Endodermal cell (in vitro differentiated cells): ENCODE measurements at places on chromosomes 4 and X. TPM values are rescaled to one million over a fixed set of nuclear protein-coding genes. Genes with fewer than 3 reads are reported as not detected.

CHIC1 gene
- 6.1 and 6.3 TPM in 2 replicates for total RNA-seq

ARHGAP6 gene
- total RNA-seq, result 0.34 and 0.48 TPM in 2 replicates

DDIT4L gene
- total RNA-seq, result 10.8 and 11.9 TPM in 2 replicates

- no peaks in the 10 kb centered on the region for H3K27me3 ChIP-seq
- DNase-seq, result no peak
- H3K36me3 ChIP-seq, result no peaks in the 10 kb centered on the region
- no peak overlapping the region for H3K4me3 ChIP-seq
These were observed 117.9 kb downstream of the CPZ start for GRCh38 chr4:8710416-8710815.

- peaks cover 12% of the 10 kb centered on the region for H3K4me1 ChIP-seq
- DNase-seq, result no peak
- H3K27me3 ChIP-seq, result no peaks in the 10 kb centered on the region
- H3K4me3 ChIP-seq, result no peak overlapping the region
- H3K27ac ChIP-seq, result peak overlapping the region; percentile 85
- H3K36me3 ChIP-seq, result no peaks in the 10 kb centered on the region
These were observed 82.9 kb upstream of the RBPJ start for GRCh38 chr4:26237916-26238315.

DNA sequence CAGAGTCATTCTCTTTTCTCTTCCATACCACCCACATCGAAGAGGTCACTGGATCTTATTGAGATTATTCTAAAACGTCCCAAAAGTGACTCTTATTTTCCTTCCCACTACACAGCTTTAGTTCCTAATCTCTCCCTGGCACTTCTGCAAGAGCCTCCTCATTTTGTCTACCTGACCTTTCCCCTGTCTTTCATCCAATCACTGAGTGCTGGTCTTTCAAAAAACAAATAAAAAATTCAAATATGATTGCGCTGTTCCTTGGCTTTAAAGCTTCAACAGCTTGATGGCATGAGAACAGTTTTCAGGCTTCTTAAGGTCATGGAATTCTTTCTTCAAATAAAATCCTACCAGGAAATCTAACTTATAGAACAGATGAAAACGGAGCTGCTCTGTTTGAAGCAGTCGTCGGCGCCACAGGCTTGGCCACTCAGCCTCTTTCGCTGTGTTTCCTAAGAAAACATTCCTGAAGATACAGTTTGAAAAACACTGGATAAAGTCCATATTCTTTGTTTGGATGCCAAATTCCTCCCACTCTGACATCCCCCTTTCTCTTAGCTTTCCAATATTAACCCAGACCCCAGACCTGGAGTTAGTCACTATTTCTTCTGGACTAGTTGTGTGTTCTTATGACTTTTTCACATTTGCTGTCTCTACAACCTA is 12.5 kb downstream of the SYTL5 start:
- H3K4me1 ChIP-seq, result no peaks in the 10 kb centered on the region
- H3K36me3 ChIP-seq, result no peaks in the 10 kb centered on the region
- DNase-seq, result no peak
- H3K27me3 ChIP-seq, result no peaks in the 10 kb centered on the region

DNA sequence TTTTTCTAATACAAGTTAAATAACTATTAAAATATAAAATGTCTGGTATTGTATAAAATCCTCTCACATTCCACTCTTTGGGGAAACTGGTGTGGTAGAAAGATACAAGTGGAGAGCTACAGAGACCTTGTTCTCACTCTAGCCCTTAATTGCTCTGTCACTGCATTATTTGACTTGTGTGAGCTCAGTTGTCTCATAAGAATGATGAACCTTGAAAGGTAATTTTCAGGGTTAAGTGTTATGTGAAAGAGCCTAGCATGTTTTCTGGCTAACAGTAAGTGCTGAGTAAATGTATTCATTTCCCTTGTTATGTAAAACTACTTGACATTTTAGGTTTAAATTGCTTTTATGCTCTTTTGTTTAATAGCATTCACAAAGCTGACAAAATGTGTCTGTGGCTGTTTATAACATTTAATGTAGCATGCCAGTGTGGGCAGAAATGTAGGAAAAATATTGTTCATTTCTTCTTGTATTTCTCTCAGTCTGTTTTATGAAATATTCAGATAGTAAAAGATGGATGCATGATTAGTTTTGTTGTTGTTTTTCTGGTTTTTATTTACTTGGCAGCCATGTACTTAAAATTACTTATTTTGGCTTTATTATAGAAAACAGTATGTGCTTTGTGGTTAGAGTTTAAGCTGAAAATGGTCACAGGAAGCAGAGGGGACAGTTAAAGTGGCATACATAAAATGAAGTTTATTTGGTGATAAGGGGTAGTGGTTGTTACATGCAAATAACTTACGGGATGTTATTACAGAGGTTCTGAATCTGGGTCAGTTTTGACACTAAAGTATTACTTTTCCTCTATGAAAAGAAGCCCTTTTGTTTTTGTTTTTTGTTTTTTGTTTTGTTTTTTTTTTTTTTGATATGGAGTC is 29.2 kb downstream of the SLAIN2 start:
- peaks cover 8% of the 10 kb centered on the region for H3K36me3 ChIP-seq
- H3K27me3 ChIP-seq, result no peaks in the 10 kb centered on the region
- no peak for DNase-seq
- no peaks in the 10 kb centered on the region for H3K4me1 ChIP-seq
- H3K4me3 ChIP-seq, result no peak overlapping the region
- H3K27ac ChIP-seq, result no peak overlapping the region

- DNase-seq, result no peak
- no peak overlapping the region for H3K27ac ChIP-seq
- no peaks in the 10 kb centered on the region for H3K36me3 ChIP-seq
These were observed 47.8 kb downstream of the TMA16 start for GRCh38 chr4:163542275-163542674.

DNA sequence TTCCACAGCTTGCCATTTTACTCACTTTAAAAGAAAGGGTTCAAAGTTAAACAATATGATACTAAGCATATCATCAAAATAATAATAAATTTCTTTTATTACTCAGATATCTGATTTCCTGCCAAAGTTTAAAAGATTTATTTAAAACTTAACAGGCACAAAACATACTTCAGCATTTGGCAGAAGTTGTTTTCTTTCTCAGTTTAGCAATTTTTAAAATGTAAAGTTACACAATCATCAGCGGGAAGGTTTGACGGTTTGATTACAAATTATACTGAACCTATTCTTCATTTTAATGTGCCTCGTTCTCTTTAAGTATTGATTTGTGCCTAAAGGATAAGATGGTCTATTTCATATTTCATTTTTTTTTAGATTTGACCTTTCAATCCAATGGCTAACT is 227.2 kb downstream of the APBB2 start:
- no peaks in the 10 kb centered on the region for H3K36me3 ChIP-seq
- DNase-seq, result no peak
- H3K27ac ChIP-seq, result no peak overlapping the region
- H3K4me1 ChIP-seq, result no peaks in the 10 kb centered on the region
- no peak overlapping the region for H3K4me3 ChIP-seq
- H3K27me3 ChIP-seq, result no peaks in the 10 kb centered on the region

DNA sequence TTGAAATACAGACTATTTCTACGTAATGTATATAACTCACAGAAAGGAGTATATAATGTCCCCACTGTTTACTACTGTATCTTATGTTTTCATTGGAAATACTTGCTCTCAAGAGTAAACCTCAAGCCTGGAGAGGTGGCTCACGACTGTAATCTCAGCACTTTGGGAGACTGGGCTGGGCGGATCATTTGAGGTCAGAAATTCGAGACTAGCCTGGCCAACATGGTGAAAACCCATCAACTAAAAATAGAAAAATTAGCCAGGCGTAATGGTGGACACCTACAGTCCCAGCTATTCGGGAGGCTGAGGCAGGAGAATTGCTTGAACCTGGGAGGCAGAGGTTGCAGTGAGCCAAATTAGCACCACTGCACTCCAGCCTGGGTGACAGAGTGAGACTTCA is 92.8 kb downstream of the COL25A1 start:
- H3K27ac ChIP-seq, result no peak overlapping the region
- no peak for DNase-seq
- H3K36me3 ChIP-seq, result no peaks in the 10 kb centered on the region
- H3K27me3 ChIP-seq, result no peaks in the 10 kb centered on the region
- H3K4me3 ChIP-seq, result no peak overlapping the region

DNA sequence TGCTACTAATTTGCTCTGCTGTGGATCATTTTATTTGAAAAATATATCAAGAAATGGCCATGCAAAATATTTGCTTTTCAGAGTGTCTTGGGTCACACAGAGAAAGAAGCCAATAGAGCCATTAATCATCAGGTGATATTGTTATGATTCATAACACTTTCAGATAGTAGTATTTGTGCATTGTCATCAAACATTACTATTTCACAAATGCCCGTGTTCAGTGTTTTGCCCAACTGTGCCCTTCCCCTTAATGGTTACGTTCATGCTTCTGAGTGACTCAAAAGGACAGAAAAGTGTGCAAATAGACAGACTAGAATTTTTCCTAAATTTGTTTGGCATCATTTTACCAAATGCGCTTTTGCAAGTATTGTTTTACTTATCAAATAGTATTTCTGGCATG is 46.5 kb downstream of the PHOX2B start:
- H3K4me1 ChIP-seq, result no peaks in the 10 kb centered on the region
- H3K4me3 ChIP-seq, result no peak overlapping the region
- no peak overlapping the region for H3K27ac ChIP-seq
- H3K36me3 ChIP-seq, result no peaks in the 10 kb centered on the region
- H3K27me3 ChIP-seq, result peaks cover 53% of the 10 kb centered on the region

GRCh38 chrX:101349193-101349562 is 636 bp upstream of the TIMM8A start:
- H3K36me3 ChIP-seq, result peaks cover 12% of the 10 kb centered on the region
- no peak overlapping the region for H3K27ac ChIP-seq
- no peaks in the 10 kb centered on the region for H3K27me3 ChIP-seq
- DNase-seq, result no peak
- H3K4me3 ChIP-seq, result peak overlapping the region; percentile 92
